ENCODE measurements at places on chromosomes 5 and 9. TPM values are rescaled to one million over a fixed set of nuclear protein-coding genes. Genes with fewer than 3 reads are reported as not detected.

SOWAHA gene
- polyA plus RNA-seq: 3.0 TPM

TCOF1 gene
- 36.9 TPM for polyA plus RNA-seq

LCP2 gene
- polyA plus RNA-seq: 3.4 TPM

HTR4 gene
- polyA plus RNA-seq: 0.07 TPM

STKLD1 gene
- 4.3 TPM for polyA plus RNA-seq

SPINK4 gene
- polyA plus RNA-seq: not detected

ARID3C gene
- 0.14 TPM for polyA plus RNA-seq

FAF2 gene
- 47.2 TPM for polyA plus RNA-seq

DAPK1 gene
- polyA plus RNA-seq: 68.5 TPM

PCDHB15 gene
- 13.2 TPM for polyA plus RNA-seq

TSSK1B gene
- polyA plus RNA-seq: 0.09 TPM

CTXN3 gene
- not detected for polyA plus RNA-seq

C9orf153 gene
- 0.06 TPM for polyA plus RNA-seq
